Activated naive CD4-positive, alpha-beta T cell treated with anti-CD3 and anti-CD28 coated beads for 36 hours (primary cell): ENCODE measurements at places on chromosomes 3 and 15. TPM values are rescaled to one million over a fixed set of nuclear protein-coding genes. Genes with fewer than 3 reads are reported as not detected.

SYNPR gene
- not detected for total RNA-seq

CADM2 gene
- not detected for total RNA-seq

CCR9 gene
- not detected for total RNA-seq

MUC13 gene
- total RNA-seq, result not detected

POPDC2 gene
- total RNA-seq, result 1.5 TPM

SERINC4 gene
- 0.14 TPM for total RNA-seq

AEN gene
- total RNA-seq, result 85.2 TPM

COL7A1 gene
- 1.0 TPM for total RNA-seq

ASB14 gene
- not detected for total RNA-seq

SPINT1 gene
- total RNA-seq, result 4.5 TPM

CP gene
- not detected for total RNA-seq

RPL14 gene
- total RNA-seq, result 3,841 TPM

SLC22A13 gene
- not detected for total RNA-seq

CACNA2D2 gene
- total RNA-seq, result 0.89 TPM

SLC12A6 gene
- 28.7 TPM for total RNA-seq

MFN1 gene
- total RNA-seq, result 23.1 TPM

RNF111 gene
- 19.8 TPM for total RNA-seq

COL6A5 gene
- total RNA-seq, result not detected

CPNE9 gene
- not detected for total RNA-seq

BTBD1 gene
- 46.1 TPM for total RNA-seq

CDC25A gene
- 41.8 TPM for total RNA-seq

GPR62 gene
- not detected for total RNA-seq

GP9 gene
- not detected for total RNA-seq

MYEF2 gene
- total RNA-seq, result 32.7 TPM

PLSCR5 gene
- total RNA-seq, result not detected

TBL1XR1 gene
- 149 TPM for total RNA-seq

BOC gene
- total RNA-seq, result not detected

SOX14 gene
- total RNA-seq, result not detected
